ENCODE measurements at places on chromosomes 3 and 15. TPM values are rescaled to one million over a fixed set of nuclear protein-coding genes. Genes with fewer than 3 reads are reported as not detected.

Gene C3orf20
- polyA plus RNA-seq, result not detected

Gene ARRDC4
- polyA plus RNA-seq, result 83.1 TPM

Gene FBXO40
- polyA plus RNA-seq, result not detected

Gene TJP1
- 62.9 TPM for polyA plus RNA-seq

Gene CSNK1G1
- polyA plus RNA-seq, result 11.9 TPM

Gene TRA2B
- polyA plus RNA-seq, result 162 TPM

Gene LRRN1
- polyA plus RNA-seq, result 28.2 TPM

Gene HGD
- polyA plus RNA-seq, result 28.7 TPM

Gene CRYGS
- 4.9 TPM for polyA plus RNA-seq

Gene FGF12
- 2.1 TPM for polyA plus RNA-seq

Gene CYP1A1
- polyA plus RNA-seq, result 0.54 TPM

Gene STX19
- 0.34 TPM for polyA plus RNA-seq

Gene ROPN1B
- 0.19 TPM for polyA plus RNA-seq

Gene ROBO1
- polyA plus RNA-seq, result 16.2 TPM

Gene LNP1
- polyA plus RNA-seq, result 2.2 TPM

Gene LRRC34
- 2.1 TPM for polyA plus RNA-seq

Gene PYGO1
- 5.0 TPM for polyA plus RNA-seq

Gene UROC1
- 0.06 TPM for polyA plus RNA-seq

Gene WNT5A
- polyA plus RNA-seq, result 11.4 TPM

Gene CHL1
- polyA plus RNA-seq, result 14.9 TPM

Gene BMF
- polyA plus RNA-seq, result 9.2 TPM

Gene CYP8B1
- 0.75 TPM for polyA plus RNA-seq
